ENCODE measurements at places on chromosomes 11 and 22. TPM values are rescaled to one million over a fixed set of nuclear protein-coding genes. Genes with fewer than 3 reads are reported as not detected.

The RTN4RL2 gene
- not detected for total RNA-seq

The NFAM1 gene
- total RNA-seq, result under 0.01 TPM

The KIF18A gene
- total RNA-seq, result 12.0 TPM

The NRGN gene
- 0.65 TPM for total RNA-seq

The NNMT gene
- total RNA-seq, result 975 TPM

The POTEH gene
- not detected for total RNA-seq

The NTM gene
- total RNA-seq, result 11.8 TPM

The TMPRSS13 gene
- total RNA-seq, result not detected

The BTBD18 gene
- total RNA-seq, result not detected

The MMP13 gene
- 5.7 TPM for total RNA-seq

The ANGPTL5 gene
- 60.3 TPM for total RNA-seq

The PSMD13 gene
- 97.3 TPM for total RNA-seq

The ACTN3 gene
- total RNA-seq, result under 0.01 TPM

The P2RX3 gene
- 0.13 TPM for total RNA-seq

The ANKK1 gene
- not detected for total RNA-seq

The CNTF gene
- 1.5 TPM for total RNA-seq

The IFTAP gene
- 41.3 TPM for total RNA-seq

The VPREB1 gene
- total RNA-seq, result not detected

The TXN2 gene
- 36.6 TPM for total RNA-seq

The OR9Q1 gene
- total RNA-seq, result not detected

The IGLL1 gene
- total RNA-seq, result not detected

The POU2F3 gene
- total RNA-seq, result 0.13 TPM

The KDM4E gene
- not detected for total RNA-seq

The MAPK11 gene
- total RNA-seq, result 5.2 TPM

The CLP1 gene
- 11.4 TPM for total RNA-seq

The ZMAT5 gene
- 15.9 TPM for total RNA-seq

The OR51L1 gene
- total RNA-seq, result not detected

The HBB gene
- total RNA-seq, result not detected

The GALR3 gene
- total RNA-seq, result not detected

The EFEMP2 gene
- 102 TPM for total RNA-seq

The IGSF22 gene
- not detected for total RNA-seq

The PANX1 gene
- 28.2 TPM for total RNA-seq

The TESMIN gene
- total RNA-seq, result 1.3 TPM

The PGA4 gene
- total RNA-seq, result 0.32 TPM

The TMEM132A gene
- total RNA-seq, result 5.2 TPM

The MN1 gene
- 14.7 TPM for total RNA-seq

Data from articular chondrocyte of knee joint (primary cell).